ENCODE measurements at places on chromosomes 2 and 18.

- no peak overlapping the region for H3K4me3 ChIP-seq
- peaks cover 28% of the 10 kb centered on the region for H3K36me3 ChIP-seq
- no peak for DNase-seq
- H3K27ac ChIP-seq: no peak overlapping the region
- H3K4me1 ChIP-seq: peaks cover 2% of the 10 kb centered on the region
- no peaks in the 10 kb centered on the region for H3K27me3 ChIP-seq
Measured at GRCh38 chr2:63984606-63985359, 34.4 kb downstream of the VPS54 start.

- H3K27me3 ChIP-seq: no peaks in the 10 kb centered on the region
- no peaks in the 10 kb centered on the region for H3K36me3 ChIP-seq
- peaks cover 42% of the 10 kb centered on the region for H3K4me1 ChIP-seq
- H3K27ac ChIP-seq: peak overlapping the region; percentile 73
- DNase-seq: peak; percentile 64
Measured at GRCh38 chr18:77000527-77000926, 132.1 kb downstream of the MBP start.

DNA sequence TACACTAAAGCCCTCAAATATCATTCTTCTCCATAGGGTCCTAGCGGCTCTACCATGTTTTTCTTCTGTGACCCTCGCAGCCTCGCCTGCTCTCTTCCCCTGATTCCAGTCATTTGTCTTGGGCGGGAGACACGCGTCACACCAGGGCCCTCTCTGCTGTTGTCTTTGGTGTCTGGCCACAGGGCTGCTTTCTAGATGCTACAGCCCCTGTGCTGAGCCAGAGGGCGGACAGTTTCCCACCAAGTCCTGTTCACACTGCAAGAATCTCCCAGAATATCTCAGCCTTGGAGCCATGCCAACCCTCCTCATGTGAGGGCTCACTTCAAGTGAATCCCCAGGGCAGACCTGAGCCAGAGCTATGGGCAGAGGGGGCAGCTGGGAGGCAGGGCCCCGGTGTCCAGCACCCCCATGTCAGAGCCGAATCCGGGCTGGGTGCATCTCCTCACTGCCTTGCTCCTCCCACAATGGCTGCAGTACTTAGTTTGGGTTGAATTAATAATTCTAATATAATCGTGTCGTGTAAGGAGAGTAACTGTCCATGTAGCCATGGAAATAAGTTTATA lies 42.1 kb downstream of the DIPK1C start:
- DNase-seq: no peak
- no peaks in the 10 kb centered on the region for H3K36me3 ChIP-seq
- no peak overlapping the region for H3K27ac ChIP-seq
- H3K4me3 ChIP-seq: no peak overlapping the region
- no peaks in the 10 kb centered on the region for H3K4me1 ChIP-seq
- peaks cover 4% of the 10 kb centered on the region for H3K27me3 ChIP-seq

GRCh38 chr2:12776521-12776961 lies 59.8 kb downstream of the TRIB2 start:
- no peak overlapping the region for H3K4me3 ChIP-seq
- no peaks in the 10 kb centered on the region for H3K36me3 ChIP-seq
- no peak for DNase-seq
- no peaks in the 10 kb centered on the region for H3K27me3 ChIP-seq
- no peak overlapping the region for H3K27ac ChIP-seq
- no peaks in the 10 kb centered on the region for H3K4me1 ChIP-seq

GRCh38 chr2:145416640-145417039 lies 896.7 kb upstream of the ZEB2 start:
- no peak overlapping the region for H3K4me3 ChIP-seq
- no peaks in the 10 kb centered on the region for H3K27me3 ChIP-seq
- H3K4me1 ChIP-seq: peaks cover 24% of the 10 kb centered on the region
- no peak for DNase-seq
- H3K27ac ChIP-seq: no peak overlapping the region

Measured in DND-41 (cell line).